ENCODE measurements at places on chromosomes 16 and 17. TPM values are rescaled to one million over a fixed set of nuclear protein-coding genes. Genes with fewer than 3 reads are reported as not detected.

NECAB2 gene
- 3.3 TPM for total RNA-seq

TNFAIP1 gene
- total RNA-seq, result 52.7 TPM

C17orf78 gene
- total RNA-seq, result not detected

OTOP3 gene
- total RNA-seq, result 0.05 TPM

CX3CL1 gene
- total RNA-seq, result 0.13 TPM

GAA gene
- 60.5 TPM for total RNA-seq

ST6GALNAC2 gene
- 0.51 TPM for total RNA-seq

GPT2 gene
- total RNA-seq, result 11.9 TPM

GSG1L2 gene
- not detected for total RNA-seq

All from A549 treated with CORT108297 at 1 μM for 4 hours (cell line).